ENCODE measurements at places on chromosomes 2 and 18.

- no peak for DNase-seq
Measured at GRCh38 chr2:52144590-52144989, 1112.7 kb upstream of the NRXN1 start.

DNA sequence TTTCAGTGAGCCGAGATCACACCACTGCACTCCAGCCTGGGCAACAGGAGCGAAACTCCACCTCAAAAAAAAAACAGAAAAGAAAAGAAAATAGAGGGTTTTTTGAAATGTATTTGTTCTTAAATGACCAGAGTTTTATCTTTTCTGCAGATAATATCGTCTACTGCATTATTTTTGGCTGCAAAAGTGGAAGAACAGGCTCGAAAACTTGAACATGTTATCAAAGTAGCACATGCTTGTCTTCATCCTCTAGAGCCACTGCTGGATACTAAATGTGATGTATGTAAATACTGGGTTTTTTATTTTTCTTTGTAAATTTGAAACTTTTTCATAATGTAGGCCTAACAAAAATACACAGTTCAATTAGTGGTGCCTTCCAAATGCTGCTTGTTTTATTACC lies 18.1 kb downstream of the CCNT2 start:
- no peak for DNase-seq

GRCh38 chr2:239865059-239865639 lies 160.0 kb downstream of the NDUFA10 start:
- no peak for DNase-seq

GRCh38 chr2:25374827-25375226 lies 33.1 kb upstream of the DNMT3A start:
- no peak for DNase-seq

DNA sequence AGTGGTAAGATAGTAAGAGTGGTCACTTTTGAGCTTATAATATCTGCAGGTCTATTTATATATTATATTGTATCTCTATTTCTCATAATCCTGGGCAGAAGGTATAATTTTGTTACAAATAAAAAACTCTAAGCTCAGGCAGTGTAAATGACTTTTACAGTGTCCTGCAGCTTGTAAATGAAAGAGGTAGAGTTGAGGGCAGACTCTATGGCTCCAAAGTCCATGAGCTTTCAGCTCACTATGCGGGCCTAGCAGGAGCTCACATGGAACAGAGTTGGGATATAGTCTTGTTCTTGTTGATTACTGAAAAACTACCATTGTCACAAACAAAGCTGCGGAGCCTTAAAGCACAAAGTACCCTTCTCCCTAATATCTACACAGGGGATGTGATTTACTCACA lies 361.4 kb downstream of the LNPK start:
- no peak for DNase-seq

Measured in stimulated activated CD4-positive, alpha-beta T cell treated with anti-CD3 and anti-CD28 coated beads, Interleukin-15, amount 100 ng/mL, for 1 hour (primary cell).